ENCODE measurements at places on chromosomes 4 and X.

DNA sequence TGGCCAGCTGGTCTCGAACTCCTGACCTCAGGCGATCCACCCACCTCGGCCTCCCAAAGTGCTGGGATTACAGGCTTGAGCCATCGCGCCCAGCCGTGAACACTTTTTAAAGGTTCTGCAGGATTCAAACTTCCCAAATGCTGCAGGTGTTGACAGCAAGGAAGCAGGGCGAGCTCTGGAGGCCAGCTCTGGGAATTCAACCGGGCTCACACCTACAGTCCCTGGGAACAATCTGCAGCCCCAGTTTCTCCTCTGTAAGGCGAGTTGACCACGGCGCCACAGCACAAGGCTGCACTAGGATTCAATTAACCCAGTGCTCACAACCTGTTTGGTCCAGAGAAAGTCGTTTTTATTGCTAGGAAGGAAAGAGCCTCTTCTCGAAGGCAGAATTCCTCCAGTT, 1.6 kb downstream of the MTNR1A start:
- DNase-seq: no peak

GRCh38 chr4:96016634-96017299, 176.9 kb downstream of the PDHA2 start:
- no peak for DNase-seq

GRCh38 chr4:141309874-141310273, 89.2 kb downstream of the ZNF330 start:
- DNase-seq: no peak

DNA sequence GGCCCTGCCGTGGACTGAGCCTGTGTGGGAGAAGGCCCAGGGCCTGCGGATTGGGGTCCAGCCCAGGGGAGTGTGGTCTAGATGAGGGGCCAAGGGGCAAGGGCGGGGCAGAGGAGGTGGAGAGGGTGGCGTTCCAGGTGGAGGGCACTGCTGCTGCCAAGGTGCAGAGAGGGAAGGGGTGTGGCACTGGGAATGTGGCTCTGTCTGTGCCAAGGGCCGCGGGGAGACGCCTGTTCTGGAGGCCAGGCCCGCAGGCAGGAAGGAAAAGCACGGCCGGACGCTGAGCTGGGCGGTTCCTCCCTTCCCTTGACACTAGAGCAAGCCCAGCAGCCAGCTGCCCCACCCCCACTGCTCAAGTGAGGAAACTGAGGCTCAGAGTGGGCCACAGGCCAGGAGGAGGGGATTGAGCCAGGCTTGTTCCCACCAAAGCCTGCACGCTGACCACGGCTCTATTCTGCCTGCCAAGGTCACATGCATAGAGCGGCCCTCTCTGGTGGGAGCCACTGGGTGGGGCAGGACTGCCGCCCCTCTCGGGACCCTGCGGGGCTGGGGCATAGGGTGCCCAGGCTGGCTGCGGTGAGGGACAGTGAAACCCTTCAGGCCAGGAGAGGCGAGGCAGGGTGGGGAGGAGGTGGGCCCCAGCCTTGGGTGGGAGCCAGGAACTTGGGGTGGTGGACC, 13.0 kb downstream of the SH3BP2 start:
- no peak for DNase-seq

DNA sequence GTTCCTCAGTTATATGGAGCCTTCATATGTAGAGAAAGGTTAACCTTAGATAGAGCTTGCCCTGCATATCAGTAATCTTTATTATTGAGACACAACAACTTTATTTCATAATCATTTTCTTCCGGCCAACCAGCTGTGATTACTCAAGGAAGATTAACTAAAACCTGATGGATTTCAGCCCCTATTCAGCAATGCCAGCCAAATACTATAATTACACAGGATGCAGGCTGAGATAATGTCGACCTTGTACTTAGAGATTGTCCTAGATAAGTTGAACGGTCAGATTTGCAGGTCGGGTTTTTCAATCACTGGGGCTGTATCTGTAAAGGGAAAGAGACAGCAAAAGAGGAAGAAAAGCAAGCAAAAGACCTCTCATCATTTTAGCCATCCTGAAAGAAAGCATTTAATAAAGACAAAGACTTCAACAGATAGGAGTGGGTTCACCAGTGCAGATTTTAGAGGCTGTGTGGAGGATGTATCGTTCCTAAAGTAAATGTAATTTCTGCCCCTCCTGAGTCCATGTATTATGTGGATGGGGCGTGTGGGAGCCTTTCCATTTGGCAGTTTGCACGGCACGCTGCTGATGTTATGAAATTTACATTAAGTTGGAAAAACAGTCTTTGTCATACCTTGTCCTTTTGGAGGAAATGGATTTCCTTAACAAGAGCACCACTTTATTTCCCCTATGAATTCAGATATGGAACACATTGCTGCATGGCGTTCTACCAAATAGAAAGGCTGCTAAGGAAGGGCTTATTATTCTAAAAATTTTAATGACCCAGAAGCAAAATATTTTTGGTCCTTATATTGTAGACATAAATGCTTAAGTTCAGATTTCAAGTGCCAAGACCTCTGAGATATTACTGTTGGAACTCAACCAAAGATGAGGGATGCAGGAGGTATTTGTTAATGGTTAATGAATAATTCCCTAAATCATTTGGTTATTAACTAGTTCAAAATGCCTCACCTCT, 496.7 kb downstream of the SPRY1 start:
- DNase-seq: no peak

- DNase-seq: peak; percentile 3
Observed at GRCh38 chr4:4792466-4792865, 67.0 kb upstream of the MSX1 start.

DNA sequence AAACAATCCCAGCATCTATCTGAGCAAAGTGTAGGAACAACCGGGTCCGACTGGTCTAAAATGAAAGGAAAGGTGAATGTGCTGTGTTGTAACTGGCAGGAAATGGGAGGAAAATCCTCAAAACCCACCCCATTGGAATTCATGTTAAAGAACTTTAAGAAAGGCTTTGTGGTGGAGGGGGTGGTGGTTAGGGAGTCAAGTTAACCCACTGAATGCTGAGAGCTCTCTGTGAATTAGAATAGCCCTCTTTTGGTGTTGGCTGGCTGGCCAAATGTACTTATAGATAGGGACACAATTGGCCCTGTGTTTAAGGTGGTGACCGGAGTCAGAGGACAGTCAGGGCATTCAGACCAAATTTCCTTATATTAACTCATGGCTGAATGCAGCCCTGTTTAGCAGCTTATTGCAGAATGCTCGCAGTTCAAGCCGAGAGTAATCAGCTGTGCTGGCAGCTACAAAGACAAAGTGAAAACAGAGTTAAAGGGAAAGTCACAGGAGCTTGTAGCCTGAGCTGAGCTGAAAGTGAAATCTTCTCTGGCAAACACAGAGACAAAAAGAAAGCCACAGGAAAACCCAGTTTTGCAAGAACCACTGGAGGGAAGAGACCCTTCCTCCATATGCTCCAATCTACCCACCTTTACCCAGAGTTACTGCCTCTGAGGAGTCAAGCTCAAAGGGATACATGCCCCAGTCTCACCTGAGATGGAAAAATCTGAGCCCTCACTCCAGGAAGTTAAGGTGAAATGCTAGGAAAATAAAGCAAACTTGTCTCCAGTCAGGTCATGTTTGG, 38.5 kb upstream of the UGT2B7 start:
- DNase-seq: no peak

DNA sequence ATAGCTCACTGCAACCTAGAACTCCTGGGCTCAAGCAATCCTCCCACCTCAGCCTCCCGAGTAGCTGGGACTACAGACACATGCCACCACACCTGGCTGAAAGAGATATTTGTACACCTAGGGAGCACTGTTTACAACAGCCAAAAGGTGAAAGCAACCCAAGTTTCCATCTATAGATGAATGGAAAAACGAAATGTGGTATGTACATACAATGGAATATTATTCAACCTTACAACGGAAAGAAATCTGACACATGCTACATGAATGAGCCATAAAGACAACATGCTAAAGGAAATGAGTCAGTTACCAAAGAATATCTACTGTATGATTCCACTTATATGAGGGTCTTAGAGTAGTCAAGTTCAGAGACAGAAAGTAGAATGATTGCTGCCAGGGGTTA, 52.2 kb downstream of the ABCG2 start:
- no peak for DNase-seq
